ENCODE measurements at places on chromosomes 4 and X.

DNA sequence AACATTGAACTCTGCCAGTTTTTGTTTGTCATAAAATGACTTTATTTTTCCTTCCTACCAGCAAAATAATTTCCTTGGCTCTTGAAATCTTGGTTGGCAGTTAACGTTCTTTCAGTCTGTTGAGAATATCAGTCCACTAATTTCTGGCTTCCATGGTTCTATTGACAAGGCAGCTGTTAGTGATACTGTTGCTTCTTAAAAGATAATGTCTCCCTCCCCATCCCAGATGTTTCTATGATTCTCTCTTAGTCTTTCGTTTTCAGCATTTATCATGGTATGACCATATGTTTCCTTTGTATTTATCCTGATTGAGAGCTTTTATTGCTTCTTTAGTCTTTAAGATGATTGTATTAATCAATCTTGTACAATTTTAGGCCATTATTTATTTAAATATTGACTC, 81.1 kb upstream of the STK26 start:
- DNase-seq = no peak

DNA sequence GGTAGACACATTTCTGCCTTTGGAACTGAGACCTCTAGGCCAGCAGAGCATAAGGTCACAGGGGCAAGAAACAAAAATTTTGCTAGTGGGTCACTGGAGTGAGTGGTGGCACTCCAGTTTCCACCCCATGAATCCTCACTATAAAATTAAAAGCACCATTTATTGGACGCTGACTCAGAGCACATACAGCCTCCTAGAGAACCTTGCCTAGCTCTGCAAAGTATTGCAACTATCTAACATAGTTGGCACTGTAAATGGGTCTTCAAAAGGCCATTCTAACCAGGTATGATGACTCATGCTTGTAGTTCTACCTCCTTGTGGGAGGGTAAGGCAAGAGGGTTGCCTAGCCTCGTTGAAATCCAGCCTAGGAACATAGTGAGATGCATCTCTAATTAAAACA, 25.1 kb downstream of the RRAGB start:
- DNase-seq = no peak

DNA sequence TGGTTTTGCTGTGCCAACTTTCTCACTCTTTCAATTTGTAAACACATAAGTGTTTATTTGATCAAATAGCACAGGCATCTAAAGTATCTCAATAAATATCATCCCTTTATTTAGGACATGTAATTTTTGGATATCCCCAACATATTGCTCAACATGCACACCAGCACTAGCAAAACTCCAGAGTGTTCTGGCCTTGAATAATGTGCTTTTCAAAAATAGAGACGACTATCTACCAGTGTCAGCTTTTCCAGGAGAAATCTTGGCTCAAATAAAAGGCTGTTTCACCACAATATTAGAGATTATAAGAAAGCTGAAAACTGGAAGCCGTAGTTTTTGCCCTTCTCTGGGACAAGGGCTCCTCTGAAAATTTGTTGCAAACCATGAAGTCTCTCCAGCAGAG, 67.0 kb downstream of the MAOB start:
- DNase-seq = no peak

- no peak for DNase-seq
Measured at GRCh38 chr4:124044867-124045266, 648.3 kb downstream of the SPRY1 start.

- no peak for DNase-seq
Measured at GRCh38 chrX:74511704-74512103, 90.4 kb downstream of the SLC16A2 start.

DNA sequence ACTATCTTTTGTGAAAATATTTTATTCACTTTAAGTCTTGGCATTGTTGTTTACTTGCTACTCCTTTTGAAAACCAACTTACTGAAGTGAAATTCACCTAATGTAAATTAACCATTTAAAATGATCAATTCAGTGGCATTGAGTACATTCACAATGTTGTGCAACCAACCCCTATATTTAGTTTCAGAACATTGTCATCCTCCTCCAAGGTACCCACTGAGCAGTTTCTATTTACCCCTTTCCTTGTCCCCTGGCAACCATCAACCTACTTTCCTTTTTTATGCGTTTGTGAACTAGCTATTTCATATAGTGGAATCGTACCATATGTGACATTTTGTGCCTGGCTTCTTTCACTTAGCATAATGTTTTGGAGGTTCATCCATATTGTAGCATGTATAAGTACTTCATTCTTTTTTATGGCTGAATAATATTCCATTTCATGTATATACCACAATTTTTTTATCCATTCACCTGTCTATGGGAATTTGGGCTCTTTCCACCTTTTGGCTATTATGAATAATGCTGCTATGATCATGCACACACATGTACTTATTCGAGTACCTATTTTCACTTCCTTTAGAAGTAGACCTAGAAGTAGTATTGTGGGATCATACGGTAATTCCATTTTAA, 85.0 kb downstream of the WWC2 start:
- DNase-seq = no peak

- DNase-seq = no peak
Measured at GRCh38 chrX:24696294-24696693, 2.6 kb downstream of the POLA1 start.

DNA sequence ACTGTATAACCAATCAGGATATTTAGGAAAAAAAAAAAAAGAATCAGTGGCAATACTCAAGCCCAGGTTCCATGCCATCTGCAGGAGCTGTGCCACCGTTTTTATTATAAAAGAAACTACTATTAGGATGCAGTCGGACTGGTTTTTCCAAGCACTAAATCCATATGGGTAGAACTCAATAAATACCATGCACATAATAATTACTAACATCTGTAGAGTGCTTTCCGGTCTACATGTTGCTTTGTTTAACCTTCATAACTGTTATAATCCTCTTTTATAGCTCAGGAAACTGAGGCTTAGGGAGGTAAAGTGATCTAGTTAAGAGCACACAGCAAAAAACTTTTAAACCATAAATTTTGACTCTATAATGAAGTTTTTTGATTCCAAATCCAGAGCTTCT, 24.0 kb downstream of the ARSJ start:
- DNase-seq = no peak

DNA sequence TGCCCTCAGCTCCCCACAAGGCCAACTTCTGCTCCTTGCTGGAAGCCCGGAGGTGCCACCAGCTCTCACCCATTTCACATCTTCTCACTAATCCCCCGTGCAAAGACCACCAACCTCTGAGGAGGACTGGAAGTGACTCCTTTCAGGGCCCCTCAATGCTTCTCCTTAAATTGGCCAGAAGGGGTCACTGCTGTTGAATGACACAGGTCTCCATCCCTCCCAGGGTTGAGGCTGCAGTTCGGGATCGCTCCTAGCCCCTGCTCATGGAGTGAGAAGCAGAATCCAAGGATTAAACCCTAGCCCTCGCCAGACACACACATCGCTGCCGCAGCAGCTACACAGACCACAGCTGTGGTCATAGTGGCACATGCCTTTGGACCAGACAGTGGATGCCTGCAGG, 279.5 kb upstream of the TAPT1 start:
- DNase-seq = no peak

GRCh38 chrX:118174516-118175098, 58.0 kb upstream of the KLHL13 start:
- DNase-seq = no peak

GRCh38 chrX:119502727-119503483, 34.7 kb downstream of the SLC25A5 start:
- DNase-seq = no peak

GRCh38 chrX:153927672-153927921, 1.5 kb upstream of the ARHGAP4 start:
- DNase-seq = no peak

- no peak for DNase-seq
Measured at GRCh38 chr4:3016961-3017360, 53.6 kb downstream of the GRK4 start.

DNA sequence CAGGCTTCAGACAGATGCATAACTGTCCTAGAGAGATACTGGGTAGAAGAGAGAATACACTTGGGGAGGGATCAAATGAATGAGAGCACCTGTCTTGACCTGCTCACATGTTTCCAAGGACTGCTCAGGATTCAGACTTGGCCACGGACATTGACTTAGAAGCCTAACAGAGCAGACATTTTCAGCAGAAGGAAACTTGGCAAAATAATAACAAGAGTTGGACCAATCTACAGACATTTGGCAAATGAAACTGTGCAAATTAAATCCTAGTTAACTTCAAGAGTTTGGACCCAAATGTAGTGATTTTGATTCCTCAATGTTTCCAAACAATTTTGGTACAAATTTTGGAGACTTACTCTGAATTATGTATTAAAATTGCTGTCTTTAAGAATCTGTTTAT, 223.9 kb downstream of the CAMK2D start:
- DNase-seq = no peak

DNA sequence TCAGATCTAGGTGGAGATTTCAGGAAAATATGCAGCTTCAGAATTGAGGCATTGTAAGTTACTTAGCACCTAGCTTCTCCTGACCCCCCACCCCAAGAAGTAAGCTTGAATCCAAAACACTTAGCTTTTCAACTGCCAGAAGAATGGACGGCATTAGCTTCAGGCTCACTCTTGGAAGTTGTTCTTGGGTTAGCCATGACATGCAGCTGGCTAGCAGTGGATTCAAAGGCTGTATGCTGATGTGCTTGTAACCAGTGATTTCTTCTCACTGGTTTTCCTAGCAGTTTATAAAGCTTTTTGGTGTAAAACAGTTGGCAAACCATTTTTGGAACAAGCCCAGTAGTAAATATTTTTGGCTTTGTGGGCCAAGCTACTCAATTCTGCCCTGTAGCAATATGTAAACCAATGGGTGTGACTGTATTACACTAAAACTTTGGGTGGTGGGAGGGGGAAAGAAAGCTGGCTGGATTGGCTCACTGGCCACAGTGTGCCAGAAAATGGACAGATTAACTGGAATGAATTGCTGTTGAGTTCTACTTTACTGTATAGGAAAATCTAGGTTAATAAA, 85.6 kb downstream of the SHROOM2 start:
- DNase-seq = no peak

DNA sequence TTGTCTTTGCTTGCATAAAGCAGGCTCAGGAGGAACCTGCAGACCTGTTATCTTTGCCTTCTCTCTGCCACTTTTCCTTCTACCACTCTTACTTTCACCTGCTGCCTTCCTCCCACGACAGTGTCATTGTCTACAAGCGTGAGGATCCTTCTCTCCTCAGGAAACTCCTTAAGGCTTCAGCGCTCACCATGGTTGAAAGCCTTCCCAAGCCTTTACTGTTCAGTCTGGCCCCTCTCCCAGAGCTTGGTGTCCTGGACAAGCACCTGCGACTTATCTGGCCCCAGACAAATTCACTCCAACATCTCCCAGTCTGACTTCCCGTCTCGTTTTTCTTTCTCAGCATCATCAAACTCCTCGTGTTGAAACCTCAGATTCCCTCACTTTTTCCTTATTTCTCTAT, 31.0 kb downstream of the CC2D2A start:
- DNase-seq = no peak

GRCh38 chr4:166123546-166123945, 250.5 kb downstream of the TLL1 start:
- no peak for DNase-seq

DNA sequence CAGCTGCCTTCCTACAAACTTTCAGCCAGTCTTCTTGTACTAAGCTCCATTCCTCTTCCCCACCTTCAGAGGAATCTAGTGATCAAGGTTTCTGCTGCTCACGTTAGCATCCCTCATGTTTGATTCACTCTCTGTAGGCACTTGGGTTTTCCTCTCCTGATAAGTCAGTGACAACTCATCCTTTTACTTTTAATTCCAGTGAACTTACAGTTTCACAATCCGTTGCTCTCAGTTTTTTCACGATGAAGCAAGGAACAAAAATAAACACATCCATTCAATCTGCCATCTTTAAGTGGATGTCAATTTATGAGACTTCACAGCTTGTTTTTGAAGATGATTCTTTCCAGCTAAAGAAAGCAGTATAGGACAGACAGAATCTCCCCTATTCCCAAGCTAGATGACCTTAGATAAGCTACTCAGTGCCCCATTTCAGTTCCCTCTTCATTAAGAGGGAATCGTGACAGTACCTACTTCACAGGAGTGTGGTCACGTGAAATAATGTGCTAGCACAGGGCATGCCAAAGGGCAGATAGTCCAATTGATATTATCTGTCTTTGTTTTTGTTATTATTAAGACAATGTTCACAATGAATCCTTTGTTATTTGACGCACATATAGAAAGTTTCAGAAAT, 234.3 kb downstream of the PALLD start:
- no peak for DNase-seq

DNA sequence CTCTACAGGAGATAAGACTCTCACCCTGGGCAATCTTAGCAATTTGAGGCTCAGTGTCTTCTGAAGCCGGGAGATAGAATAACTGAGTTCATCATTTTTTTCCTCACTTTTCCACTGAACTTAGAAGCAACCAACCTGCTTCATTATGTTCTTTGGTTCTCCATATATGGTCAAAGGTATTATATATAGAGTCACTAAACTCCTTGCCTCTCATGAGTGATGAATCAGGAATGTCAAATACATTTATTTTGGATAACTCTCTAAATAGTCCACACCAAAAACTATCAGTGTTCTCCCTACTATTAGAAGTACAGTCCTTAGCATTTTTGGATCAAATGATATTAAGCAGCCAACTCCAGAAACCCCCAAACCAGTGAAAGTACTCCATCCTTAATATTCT, 421.5 kb upstream of the EPHA5 start:
- DNase-seq = no peak

DNA sequence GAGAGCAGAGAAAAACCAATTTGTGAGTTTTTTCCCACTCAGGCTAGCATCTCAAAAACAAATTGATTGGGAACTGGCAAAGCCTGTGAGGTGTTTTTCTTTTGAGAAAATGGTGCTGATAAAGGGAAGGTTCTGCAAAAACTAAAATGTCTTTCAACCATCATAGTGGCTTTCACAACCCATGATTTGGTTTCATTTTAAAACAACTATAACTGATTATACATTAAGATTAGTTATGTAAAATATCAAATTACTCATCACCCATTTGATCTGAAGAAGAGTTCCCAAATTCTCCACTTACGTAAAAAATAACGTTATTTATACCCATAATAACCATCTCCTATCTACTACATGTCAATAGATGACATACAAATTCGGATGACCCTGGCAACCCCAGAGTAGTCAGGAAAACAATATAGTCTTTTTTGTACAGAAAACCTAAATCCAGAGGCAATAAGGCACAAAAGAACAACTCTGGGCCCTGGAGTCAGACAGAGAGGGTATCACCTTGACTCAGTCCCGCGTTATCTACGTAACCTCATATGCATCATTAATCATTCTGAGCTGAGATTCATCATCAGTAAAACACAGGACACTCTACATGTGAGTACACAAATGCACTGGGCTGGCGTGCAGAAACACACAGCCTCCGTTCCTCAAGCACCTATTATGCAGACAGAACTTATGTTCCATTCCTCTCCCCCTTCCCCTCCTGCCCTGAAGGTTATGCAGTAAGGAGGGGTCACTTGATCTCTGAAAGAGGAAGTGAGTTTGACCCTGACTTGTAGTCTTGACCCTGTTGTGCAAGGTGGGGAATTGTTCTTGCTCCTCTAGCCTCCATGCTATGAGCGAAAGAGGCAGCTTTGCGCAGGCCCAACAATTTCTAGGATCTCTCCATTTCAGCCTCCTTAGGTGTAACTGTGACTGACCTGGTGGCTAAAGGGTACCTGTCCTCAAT, 82.2 kb downstream of the SLC9A7 start:
- DNase-seq = no peak

GRCh38 chr4:154593868-154594267, 3.3 kb upstream of the FGA start:
- no peak for DNase-seq

All from iPS DF 19.7 (cell line).